ENCODE measurements at places on chromosomes 1 and 21.

GRCh38 chr1:203099805-203100515, 14.1 kb upstream of the MYOG start:
- DNase-seq: no peak

- DNase-seq: no peak
Observed at GRCh38 chr1:94875794-94876193, 51.1 kb downstream of the CNN3 start.

DNA sequence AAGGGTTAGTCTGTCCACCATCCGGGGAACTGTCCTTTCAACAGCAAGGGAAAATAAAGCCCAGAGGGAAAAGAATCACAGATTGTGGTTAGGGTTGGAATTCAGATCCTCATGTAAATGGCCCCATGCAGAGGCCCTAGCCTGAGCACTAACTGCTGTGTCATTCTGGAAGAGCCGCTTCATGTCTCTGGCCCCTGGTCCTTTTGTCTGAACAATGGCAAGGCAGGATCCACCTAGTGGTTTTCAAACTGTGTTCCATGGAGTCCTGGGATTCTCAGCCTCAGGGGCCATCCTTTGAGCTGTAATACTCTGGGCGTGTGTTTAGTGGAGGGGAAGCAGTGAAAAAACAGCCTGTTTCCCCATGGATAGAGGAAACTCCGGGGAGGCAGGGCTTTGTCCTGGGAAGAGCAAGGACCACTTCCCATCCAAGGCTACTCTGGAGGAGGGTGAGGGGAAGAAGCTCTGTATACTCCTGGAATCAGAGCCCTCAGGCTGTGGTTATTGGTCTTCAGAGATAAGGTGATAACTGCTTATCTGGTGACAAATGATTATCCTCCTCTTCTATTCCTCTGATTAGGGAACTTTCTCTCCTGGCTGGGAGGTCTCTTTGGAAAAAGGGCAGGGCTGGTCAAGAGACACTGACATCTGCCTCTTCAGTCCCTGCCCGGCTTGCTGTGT, 19.2 kb downstream of the PAX7 start:
- DNase-seq: no peak

DNA sequence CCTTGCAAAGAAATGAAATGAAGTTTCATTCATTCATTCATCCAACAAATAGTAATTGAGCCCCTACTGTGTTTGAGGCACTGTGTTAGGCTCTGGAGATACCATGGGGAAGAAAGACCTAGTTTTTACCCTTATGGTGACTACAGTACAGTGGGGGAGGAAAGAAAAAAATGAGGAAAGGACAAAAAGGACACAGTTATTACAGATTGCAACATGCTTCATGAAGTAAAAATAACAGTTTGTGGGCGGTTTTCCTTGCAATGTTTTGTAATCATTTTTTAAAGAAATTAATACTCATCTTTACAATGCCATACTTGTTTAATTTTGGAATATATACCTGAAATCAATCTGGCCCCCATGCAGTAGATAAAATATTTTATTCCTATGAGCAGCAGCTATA, 120.3 kb downstream of the TM2D1 start:
- DNase-seq: no peak

DNA sequence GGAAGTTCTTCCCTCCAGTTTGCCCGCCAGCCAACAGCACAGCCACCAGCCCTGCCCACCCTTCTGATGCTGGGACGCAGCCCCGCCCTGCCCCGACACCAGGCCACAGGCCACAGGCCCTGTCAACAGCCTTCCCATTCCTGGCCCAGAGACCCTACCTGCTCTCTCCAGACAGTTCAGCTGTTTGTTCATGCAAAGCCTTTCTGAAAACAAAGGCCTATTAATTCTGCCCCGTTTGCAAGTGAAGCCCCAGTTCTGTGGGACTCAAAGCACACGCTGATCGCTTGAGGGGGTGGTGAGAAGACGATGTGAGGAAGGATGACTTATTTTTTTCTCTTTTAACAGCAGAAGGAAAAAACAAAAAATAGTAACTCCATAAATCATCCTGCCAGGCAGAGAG, 55.4 kb upstream of the KIF26B start:
- no peak for DNase-seq

All from stimulated activated naive CD4-positive, alpha-beta T cell (primary cell).